ENCODE measurements at places on chromosomes 3 and 15. TPM values are rescaled to one million over a fixed set of nuclear protein-coding genes. Genes with fewer than 3 reads are reported as not detected.

DNA sequence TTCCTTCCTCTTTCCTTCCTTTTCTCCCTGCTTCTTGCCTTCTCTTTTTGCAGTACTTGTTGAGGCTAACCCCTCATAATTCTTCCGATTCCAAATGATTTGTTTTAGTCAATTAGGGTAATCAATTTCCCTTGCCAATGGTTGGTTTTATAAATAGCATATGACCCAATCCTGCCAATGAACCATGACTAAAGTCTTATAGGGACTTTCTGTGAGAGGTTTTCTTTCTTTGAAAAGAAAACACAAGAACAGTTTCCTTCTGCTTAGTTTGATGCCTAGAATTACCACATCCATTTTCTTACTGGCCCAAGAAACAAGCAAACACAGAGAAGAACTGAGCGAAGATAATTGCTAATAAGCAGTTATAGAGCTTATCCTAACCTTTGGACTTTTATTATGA, 292.5 kb upstream of the SATB1 start:
- DNase-seq: no peak

GRCh38 chr3:30492322-30493192, 113.8 kb upstream of the TGFBR2 start:
- peak; percentile 40 for DNase-seq

DNA sequence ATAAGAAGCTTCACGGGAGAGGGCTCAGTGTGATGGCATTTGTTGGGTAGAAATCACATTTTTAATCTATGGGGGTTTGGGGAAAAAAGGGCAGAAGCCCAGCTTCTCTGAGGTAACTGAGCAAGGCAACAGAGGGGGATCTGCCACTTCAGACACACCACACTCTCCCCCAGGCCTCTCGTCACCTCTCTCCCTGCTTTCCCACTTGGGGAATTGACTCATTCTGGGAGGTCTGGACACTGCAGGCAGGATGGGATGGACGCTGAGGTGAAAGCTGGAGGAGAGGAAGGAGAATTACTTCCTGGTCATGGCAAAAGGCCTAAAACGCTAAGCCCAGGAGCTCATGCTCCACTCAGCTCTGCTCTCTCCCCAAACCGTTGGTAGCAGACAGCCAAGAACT, 33.2 kb downstream of the MYO5C start:
- no peak for DNase-seq

GRCh38 chr15:42868683-42869082, 51.9 kb downstream of the TTBK2 start:
- no peak for DNase-seq

GRCh38 chr3:49461443-49462171, 8.5 kb upstream of the DAG1 start:
- DNase-seq: peak; percentile 57

DNA sequence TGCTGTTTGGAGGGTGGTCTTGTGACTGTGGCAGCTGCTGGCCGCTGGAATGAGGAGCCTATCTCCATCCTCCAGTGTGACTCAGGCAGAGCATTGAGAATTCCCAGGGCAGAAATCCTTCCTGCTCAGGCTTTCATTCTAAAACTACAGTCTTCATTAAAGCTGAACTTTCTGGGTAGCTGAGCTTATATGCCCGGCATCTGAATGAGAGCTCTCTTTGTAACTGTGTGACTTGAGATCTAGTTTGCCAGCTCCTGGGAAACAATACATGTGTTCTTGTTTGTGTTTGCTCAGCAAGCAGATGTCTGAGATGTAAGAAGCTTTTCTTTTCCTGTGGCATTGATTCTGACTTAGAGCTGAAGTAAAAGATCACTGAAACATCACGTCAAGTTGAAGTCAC, 22.4 kb downstream of the RLBP1 start:
- no peak for DNase-seq

DNA sequence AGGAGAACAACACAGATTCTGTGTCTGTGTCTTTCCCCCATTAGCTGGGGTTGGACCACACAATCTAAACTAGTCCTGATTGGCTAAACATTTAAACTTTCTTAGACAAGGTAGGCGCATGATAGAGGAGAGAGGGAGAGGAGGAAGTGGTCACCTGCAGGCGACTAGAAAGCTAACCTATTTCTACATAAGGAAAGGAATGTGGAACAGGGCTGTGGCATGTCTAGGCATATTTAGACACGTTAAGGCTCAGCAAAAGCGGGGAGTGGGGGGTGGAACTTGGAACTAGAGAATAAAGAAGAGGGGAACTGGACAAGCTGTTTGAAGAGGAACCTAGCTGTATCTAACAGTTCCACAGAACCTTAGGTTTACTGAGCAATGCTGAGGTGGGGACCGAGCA, 12.8 kb downstream of the LRRC28 start:
- no peak for DNase-seq

DNA sequence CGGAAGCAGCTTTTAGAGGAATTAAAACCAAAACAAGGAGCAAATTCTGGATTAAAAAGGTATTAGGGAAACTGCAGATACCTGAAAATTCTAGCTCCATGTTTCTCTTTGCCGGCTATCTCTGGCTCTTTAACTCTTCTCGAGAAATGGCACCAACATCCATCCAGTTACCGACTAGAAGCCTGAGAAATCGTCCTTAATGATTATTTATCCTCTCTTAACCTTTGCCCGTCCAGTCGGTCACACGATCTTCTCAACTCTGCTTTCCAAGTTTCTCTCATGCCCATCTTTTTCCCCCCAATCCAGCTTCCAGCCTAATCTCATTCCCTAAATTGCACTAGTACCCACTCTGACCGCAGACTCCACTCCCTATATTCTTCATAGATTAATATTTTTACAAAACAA, 596 bp upstream of the SGO1 start:
- no peak for DNase-seq

The CERS3 gene
- not detected for total RNA-seq

The POTEB2 gene
- not detected for total RNA-seq

The DNAH12 gene
- under 0.01 TPM for total RNA-seq

The CCDC66 gene
- total RNA-seq: 12.2 TPM

Measured in IMR-90 (cell line).